Activated naive CD4-positive, alpha-beta T cell (primary cell): ENCODE measurements at places on chromosomes 1 and 21.
A peak's percentile ranks its signal among the peaks of the same experiment; 100 is the strongest.

DNA sequence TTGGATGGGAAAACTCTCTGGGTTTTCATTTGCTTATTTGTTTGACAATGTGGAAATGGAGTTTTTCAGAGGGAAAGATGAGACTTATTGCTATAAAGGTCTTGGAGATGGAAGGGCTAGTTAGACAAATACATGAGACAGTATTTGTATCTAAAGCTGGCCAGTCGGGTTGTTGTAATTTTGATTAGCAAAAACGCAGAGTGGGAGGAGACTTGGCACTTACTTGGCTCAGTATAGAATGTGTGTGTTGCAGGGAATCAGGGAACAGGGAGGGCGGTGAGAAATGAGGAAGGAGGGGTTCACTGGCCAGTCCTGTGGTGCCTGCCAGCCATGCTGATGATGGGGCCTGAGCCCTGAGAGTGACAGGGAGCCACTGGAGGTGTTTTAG lies 6.0 kb upstream of the FOXE3 start:
- no peak for DNase-seq

GRCh38 chr1:31105646-31106045 lies 40.1 kb upstream of the PUM1 start:
- no peak for DNase-seq

GRCh38 chr1:10193288-10193687 lies 17.1 kb upstream of the KIF1B start:
- no peak for DNase-seq

- no peak for DNase-seq
Observed at GRCh38 chr1:53258216-53258615, 19.9 kb upstream of the MAGOH start.

DNA sequence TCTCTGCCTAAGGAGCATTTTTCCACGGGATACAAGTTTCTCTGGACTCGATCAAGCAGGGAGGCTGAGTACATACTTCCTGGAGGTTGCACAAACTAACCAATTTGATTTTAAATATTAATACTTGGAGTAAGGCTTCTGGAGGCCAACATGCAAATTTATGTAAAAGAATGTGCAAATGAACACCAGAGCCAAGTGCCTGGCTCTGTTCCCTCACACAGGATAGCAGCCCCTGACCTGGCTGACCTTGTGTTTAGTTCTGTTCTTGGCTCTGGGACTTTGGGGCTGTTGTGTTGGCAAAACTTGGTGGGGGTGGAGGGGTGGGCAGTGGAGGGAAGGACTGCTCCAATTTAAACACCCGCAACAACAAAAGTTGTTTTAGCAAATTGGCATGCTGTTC lies 34.2 kb downstream of the CNIH3 start:
- DNase-seq = no peak

- DNase-seq = no peak
Observed at GRCh38 chr1:114082867-114083585, 70.6 kb downstream of the SYT6 start.

DNA sequence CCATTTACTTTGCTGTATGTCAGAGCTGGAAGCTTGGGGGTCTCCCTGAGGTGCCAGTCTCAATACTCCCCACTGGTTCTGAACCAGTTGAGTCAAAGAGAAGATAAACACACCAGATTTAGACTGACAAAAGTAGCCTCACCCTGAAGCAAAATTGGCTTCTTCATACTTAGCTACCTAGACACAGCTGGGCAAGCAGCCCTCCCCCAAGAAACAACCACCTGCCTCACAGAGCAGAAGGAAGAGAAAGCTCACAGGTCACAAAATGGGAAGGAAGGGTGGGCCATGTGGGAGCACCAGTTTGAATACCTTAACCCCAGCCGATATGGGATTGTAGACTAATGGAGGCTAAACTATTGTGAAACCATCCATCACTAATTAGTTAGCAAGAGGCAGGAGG lies 24.6 kb upstream of the MYSM1 start:
- DNase-seq = no peak

DNA sequence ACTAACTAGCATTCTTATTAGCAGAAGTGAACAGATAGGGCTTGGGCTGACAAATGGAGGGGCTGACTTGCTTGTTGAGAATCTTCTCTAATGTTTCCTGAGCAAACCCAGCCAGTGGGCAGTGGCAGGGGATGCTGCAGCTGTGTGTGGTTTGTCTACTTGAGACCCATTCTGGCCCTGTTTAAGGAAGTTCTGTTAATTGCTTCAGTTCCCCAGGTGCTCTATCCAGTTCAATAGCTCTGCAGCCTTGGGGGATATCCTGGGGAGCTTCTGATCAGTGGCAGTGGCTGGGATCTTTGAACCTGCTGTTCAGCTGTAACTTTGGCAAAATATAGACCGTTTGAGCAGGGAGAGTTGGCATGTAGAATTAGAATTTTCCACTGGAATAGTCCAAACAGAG lies 137.4 kb downstream of the ZNF326 start:
- DNase-seq = no peak

DNA sequence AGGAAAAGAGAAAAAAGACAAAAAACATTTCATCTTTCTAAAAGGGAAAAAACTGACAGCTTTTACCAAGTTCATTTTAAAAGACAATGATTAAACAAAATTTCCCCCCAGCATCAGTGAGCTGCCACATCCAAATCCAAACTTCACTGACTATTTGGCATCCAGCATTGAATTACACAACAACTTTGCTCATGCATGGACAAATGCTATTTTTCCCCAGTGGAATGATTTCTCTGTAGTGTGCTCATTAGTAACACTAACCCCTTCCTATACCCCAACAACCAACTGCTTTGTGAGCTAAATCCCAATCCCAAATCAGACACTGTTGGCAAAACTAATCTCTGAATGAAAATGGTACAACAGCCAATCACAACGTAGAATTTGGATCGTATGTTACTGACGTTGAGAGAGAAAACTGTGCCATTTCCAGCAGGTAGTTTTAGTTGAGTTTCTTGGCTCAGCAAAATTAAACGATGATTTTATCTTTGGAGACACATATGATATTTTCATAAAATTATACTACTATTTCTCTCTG lies 37.9 kb downstream of the PIK3R3 start:
- DNase-seq = no peak

- peak; percentile 13 for DNase-seq
Observed at GRCh38 chr1:150922519-150922975, 3.6 kb upstream of the SETDB1 start.
